ENCODE measurements at places on chromosomes 6 and 20.

DNA sequence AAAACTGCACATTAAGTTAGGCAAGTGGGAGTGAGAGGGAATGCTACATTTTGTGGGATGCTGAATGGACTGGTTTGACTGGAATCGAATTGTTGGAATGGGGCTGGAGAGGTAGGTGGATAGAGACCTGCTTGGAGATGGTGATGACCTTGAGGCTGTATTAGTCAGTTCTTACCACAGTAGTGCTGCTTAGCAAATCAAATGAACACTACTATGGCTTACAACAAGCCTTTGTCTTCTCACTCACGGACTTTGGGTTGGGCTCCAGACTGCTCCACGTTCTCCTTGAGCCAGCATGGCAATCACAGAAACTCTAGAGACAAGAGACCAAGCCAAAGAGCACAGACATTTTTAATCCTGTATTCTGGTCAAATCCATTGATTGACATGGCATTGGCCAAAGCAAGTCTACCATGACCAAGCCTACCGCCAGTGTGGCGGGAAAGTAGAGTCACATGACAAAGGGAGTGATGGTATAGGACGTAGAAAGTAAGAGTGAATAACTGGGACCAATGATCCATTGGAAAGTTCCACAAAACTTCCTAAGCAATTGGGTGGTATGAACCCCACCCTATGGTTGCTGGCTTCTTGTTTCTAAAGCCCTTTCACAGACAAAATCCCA lies 70.3 kb upstream of the FOXP4 start:
- DNase-seq = no peak

- DNase-seq = no peak
These were observed 147.7 kb downstream of the PRL start for GRCh38 chr6:22149096-22149495.

DNA sequence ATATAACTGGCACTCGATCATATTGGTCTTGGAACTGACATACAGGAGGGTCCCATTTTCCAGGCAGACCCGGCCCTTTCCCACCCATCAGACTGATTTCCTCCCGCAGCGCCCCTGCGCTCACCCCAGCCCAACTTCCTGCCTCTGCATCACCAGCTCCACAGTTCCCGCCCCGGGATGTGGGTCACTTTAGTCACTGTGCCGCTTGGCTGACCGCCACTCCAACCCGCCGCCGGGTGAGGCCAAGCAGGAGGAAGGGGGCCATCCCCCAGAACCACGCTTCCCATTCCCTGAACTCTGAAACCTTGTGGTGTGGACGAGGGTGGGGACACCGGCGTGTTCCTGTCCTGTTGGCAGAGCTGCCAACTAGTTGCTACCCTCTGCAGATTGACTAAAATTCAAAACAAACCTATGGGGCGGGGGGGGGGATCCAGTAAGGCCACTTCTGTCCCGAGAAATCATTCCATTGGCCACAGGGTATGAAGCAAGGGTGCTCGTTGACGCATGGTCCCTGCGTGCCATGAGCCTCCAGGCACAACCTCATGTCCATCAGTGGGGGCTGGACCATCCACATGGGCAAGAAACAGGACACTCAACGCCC lies 12.3 kb downstream of the TGM2 start:
- DNase-seq = no peak

- DNase-seq = no peak
These were observed 321.7 kb downstream of the CENPW start for GRCh38 chr6:126661646-126662045.

- no peak for DNase-seq
These were observed 256.9 kb downstream of the ARHGAP18 start for GRCh38 chr6:129453073-129453472.

GRCh38 chr6:150491131-150491810 lies 108.4 kb upstream of the PLEKHG1 start:
- no peak for DNase-seq

DNA sequence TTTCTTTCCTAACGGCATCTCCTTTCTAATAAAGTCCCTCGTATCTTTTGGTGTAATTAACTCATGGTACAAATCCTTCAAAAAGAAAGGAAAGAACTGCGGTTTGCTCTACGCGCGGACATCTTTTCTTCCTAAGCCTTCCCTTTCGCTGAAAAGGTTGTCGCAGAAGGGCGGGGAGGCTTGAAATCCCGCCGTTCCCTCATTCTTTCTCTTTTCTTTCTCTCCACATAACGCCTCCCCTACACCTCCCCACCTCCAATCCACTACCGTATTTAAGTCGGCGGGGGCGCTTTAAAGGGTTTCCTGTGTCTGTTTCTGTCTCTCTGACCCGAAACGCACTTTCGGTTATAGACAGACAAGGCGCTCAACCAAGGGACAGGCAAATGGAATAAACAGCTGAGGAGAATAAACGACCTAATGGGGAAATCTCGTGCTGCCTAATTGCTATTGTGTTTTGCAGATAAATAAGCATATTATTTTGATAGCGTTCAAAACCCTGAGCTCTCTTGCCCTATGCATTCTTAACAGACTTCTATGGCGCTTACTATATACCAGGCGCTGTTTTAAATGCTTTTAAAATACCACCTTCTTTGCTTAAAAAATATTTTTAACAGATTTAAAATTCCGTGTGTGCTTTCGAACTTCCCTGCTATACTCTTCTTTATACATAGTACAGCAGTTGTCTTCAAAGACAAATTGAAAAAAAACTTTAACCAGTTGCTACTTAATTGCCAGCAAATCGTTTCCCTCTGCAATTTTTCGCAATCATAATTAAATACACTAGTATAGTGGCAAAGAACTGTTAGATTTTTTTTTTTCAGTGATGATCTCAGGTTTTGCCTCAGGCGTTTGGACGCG lies 2.5 kb upstream of the HEY2 start:
- peak; percentile 86 for DNase-seq

DNA sequence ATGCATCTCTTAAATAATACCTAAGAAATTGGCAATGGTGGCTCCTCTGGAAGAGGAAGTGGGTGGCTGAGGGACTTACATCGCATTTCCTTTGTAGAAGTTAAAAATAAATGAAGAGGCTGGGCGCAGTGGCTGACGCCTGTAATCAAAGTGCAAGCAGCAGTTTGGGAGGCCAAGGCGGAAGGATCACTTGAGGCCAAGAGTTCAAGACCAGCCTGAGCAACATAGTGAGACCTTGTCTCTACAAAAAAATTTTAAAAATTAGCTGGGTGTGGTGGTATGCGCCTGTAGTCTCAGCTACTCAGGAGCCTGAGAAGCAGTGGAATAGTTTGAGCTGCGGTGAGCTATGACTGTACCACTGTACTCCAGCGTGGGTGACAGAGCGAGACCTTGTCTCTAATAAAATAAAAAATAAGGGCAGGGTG lies 12.2 kb upstream of the NCOA3 start:
- peak; percentile 75 for DNase-seq

GRCh38 chr6:168951217-168951616 lies 302.4 kb downstream of the THBS2 start:
- DNase-seq = no peak

GRCh38 chr20:36082315-36082915 lies 72.1 kb upstream of the EPB41L1 start:
- DNase-seq = no peak

DNA sequence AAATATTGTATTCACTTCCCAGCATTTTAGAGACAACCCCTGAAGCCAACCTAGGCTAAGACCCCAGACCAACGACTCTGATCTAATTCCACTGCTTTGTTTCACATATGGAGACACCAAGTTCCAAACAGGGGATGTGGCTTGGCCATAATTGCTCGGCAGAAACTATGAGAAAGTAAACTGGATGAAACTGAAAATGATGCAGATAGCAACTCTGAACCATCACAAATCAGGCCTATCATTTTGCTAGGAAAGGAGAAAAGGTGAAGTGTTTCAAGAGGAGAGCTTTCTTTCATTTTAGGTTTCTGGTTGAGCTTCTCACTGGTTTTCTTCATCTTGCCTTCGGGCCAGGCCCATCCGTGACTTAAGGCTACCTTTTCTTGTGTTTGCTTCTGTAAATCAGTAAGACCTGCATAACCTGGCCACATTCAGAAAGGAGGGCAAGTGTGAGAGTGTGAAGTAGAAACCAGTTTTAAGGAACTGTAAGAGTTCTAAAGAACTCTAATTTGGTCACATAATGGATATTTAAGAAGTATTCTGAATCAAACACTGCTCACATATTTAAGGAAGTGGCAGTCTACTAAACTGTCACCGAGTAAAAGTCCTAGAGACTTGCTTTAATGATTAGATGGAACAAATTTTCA lies 105.8 kb downstream of the BACH2 start:
- DNase-seq = no peak

DNA sequence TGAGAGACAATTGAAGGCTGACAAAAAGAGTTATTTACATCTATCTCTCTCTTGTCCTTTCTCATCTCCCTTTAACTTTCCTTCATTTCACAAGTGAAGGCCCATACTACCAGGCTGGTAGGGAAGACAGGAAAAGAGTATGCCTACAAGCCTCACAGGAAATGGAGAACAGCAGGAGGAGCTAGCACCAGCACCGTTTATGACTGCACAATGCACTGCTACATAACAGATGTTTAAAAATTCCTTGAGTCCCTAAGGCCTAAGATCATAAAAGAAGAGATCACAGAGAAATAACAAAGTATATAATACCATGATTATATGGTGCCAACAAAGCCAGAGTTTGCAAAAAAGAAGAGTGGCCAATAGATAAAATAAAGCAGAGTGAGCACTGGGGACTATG lies 194.8 kb downstream of the UNC5CL start:
- DNase-seq = no peak

- DNase-seq = no peak
These were observed 54.6 kb upstream of the RIPOR2 start for GRCh38 chr6:24990236-24990845.

GRCh38 chr20:40602381-40602780 lies 86.7 kb downstream of the MAFB start:
- no peak for DNase-seq

DNA sequence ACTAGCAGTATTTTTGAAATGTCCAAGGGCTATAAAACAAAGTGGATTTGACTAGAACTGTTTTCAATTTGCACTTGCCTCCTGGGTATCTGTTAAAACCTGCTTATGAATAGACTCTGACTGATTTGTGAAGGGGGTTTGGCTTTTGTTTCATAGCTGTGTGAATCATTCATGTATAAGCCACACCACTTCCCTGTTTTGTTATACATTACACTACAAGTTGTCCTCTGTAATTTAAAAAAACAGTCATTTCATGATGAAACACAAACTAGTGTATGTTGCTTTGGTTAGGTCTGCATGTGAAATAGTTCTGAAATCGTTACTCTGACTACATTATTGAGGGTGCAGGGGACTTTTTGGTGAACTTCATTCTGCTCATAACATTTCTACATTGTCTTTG lies 121.7 kb downstream of the NKAIN2 start:
- DNase-seq = no peak

DNA sequence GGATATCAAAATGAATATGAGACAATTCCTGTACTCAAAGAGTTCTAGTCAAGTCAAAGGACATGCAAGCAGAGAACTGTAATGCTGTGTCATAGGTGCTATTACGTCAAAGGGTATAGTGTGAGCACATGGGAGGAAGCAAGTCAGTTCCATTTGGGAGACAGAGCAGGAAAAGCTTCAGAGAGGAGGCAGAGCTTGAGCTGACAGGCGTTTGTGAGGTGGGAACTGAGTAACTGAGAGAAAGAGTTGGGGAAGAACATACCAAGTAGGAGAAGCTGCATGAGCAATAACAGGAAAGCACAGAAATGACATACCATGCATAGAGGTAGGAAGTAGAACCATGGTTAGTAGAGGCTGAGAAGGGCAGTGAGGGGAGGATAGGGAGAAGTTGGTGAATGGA lies 15.2 kb upstream of the SSR1 start:
- no peak for DNase-seq

GRCh38 chr6:15892369-15892768 lies 229.5 kb upstream of the DTNBP1 start:
- DNase-seq = no peak

- no peak for DNase-seq
These were observed 95.9 kb downstream of the FAM120B start for GRCh38 chr6:170402318-170403040.

- no peak for DNase-seq
These were observed 1643.9 kb downstream of the HACE1 start for GRCh38 chr6:103215847-103216246.

GRCh38 chr20:50909413-50909812 lies 21.8 kb downstream of the ADNP start:
- DNase-seq = no peak

DNA sequence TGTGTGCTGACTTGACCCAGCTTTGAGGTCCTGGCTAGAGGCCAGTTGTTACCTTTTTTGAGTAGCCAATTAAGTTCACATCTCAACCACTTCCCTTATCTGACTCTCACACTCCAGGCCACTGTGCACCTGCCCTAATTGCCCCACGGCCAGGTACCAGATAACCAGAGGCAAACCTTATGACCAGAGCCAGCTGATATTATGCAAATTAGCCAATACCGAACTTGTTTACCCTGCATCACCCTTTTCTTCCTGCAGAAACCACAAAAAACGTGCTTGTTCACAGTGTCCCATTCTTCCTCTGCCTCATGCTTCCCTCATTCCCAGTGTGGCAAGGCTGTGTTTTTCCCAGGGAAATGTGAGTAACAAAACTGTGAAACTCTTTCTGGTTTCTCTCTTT lies 89.3 kb downstream of the HTR1B start:
- DNase-seq = no peak

DNA sequence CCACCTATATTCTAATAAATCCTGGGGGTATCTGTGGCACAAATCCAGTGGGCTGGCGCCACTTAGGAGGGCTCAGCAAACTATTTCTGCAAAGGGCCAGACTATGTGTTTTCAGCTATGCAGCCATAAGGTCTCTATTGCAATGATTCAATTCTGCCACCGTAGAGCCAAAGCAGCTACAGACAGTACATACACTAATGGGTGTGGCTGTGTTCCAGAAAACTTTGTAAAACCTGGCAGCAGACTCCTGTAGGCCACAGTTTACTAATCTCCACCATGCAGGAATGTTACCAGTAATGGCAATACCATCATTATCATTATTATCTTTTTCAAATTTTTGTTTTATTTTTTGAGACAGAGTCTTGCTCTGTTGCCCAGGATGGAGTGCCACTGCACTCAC lies 65.7 kb downstream of the SULF2 start:
- DNase-seq = no peak

Data from activated effector memory CD4-positive, alpha-beta T cell treated with anti-CD3 and anti-CD28 coated beads, Interleukin-2, amount 50 U/mL, for 16 hours (primary cell).